NCI-H524 (cell line): ENCODE measurements at places on chromosomes 3 and 15.

DNA sequence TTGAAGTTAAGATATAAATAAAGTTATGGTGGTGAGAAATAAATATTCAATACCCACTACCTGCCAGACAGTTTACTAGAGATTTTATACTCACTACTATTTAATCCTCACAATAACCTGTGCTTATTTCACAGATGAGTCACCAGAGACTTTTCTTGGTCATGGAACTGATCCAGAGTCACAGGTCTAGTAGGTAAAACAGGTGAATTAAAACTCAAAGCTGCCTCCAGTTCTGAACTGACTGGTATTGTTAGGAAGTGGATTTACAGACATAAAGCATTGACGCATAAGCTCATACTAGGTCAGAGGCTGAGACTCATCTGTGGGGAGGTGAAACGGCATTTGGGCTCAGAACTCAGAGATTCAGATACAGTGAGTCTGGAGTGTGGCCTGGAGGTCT, 1009.9 kb downstream of the AGBL1 start:
- DNase-seq: no peak

- DNase-seq: no peak
Measured at GRCh38 chr3:4531478-4532025, 38.4 kb downstream of the ITPR1 start.

- DNase-seq: no peak
Measured at GRCh38 chr3:45775571-45776300, 20.6 kb downstream of the SLC6A20 start.

- DNase-seq: peak; percentile 74
Measured at GRCh38 chr3:152835601-152836102, 721 bp downstream of the P2RY1 start.

DNA sequence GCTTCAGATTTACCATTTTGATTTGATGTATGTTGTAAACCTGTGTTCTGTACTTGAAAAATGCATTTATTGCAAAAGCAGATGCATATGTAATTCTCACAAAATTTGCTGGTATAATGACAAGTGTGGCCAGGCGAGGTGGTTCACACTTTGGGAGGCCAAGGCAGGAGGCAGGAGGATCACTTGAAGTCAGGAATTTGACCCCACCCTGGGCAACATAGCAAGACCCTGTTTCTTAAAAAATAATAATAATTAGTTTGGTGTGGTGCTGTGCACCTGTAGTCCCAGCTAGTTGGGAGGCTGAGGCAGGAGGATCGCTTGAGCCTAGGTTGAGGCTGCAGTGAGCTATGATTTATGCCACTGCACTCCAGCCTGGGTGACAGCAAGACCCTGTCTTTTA, 4.7 kb upstream of the HYKK start:
- no peak for DNase-seq

- DNase-seq: no peak
Measured at GRCh38 chr3:149452036-149452435, 22.5 kb upstream of the TM4SF4 start.

GRCh38 chr3:58839187-58839586, 172.6 kb upstream of the FAM3D start:
- DNase-seq: no peak

- peak; percentile 20 for DNase-seq
Measured at GRCh38 chr3:52444860-52445793, at the start of gene SEMA3G. TSS of gene SEMA3G (minus strand) at chr3:52445103. CDS start at chr3:52445027, 76 bp downstream.

- no peak for DNase-seq
Measured at GRCh38 chr3:174697310-174697709, 161.8 kb upstream of the NAALADL2 start.

- DNase-seq: peak; percentile 72
Measured at GRCh38 chr3:187767266-187768012, 22.2 kb upstream of the BCL6 start.

DNA sequence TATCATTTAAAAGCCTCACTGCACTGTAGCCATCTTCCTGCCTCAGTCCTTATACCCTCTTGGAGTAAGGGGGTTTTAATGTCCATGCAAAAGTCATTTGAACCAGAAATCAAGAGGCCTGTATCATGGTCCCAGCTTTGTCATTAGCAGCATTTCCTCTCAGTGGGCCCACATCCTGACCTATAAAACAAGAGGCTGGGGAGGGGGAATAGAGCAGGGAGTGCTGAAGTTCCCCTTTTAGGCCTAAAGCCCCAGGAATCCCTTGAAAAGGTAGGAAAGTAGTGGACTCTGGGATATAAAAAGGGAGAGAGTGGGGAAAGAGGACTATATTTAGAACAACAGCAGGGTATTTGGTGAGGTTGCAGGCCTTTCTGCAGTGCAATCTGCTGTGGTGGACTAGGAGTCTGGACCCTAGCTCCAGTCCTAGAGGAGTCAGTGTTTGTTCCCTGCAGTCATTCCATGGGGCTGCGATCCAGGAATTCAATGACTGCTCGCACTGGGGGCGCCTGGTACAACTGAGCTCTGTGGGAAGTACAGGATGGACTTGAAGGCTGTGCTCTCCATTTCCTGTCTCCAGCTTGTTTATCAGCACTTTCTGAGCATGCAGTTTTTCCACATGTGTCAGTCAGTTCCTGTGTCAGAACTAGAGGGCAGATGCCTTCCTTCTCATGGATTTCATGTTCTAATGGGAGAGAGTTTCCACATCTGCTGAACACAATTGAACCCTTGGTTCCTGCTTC, 46.8 kb downstream of the PDHB start:
- no peak for DNase-seq

DNA sequence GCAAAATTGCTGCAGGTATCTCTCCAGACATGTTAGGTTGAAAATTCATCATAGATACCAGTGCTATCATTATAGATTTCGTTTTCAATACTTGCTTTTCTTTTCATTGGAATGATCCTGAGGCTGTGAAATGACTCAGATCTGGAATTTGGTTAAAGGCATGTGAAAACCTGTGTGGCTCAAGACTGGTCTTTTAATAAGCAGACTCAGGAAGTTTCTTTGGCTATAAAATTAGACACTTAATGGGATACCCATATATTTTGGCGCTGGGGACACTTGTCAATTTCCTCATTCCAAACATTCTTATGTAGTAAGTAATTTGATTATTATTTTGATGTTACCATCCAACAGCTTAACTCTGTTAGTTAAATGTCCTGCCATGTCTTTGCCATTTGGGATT, 1041.1 kb upstream of the GBE1 start:
- no peak for DNase-seq

GRCh38 chr3:24017305-24017704, 72.2 kb downstream of the NR1D2 start:
- peak; percentile 87 for DNase-seq

DNA sequence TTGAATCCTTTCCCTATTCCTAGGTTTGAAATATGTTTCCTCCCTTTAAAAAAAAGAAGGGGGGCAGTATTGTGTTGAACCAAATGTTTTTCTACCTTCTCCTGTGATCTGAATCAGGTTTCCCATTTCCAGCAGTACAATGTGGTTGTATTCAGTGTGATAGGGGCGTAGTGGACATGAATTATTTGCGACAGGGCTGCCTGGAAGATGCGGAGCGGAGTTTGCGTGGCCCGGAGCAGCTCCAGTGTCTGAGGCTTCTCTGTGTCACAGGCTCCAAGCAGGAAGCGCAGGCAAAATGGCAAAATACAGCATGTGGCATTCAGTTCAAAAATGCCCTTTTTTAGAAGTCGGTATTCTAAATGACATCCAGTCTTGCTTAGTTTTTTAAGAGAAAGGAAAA, 154.4 kb downstream of the PGPEP1L start:
- peak; percentile 91 for DNase-seq

- no peak for DNase-seq
Measured at GRCh38 chr3:183809270-183809669, 16.1 kb downstream of the MAP6D1 start.

GRCh38 chr15:39593071-39593655, 12.3 kb downstream of the THBS1 start:
- no peak for DNase-seq

DNA sequence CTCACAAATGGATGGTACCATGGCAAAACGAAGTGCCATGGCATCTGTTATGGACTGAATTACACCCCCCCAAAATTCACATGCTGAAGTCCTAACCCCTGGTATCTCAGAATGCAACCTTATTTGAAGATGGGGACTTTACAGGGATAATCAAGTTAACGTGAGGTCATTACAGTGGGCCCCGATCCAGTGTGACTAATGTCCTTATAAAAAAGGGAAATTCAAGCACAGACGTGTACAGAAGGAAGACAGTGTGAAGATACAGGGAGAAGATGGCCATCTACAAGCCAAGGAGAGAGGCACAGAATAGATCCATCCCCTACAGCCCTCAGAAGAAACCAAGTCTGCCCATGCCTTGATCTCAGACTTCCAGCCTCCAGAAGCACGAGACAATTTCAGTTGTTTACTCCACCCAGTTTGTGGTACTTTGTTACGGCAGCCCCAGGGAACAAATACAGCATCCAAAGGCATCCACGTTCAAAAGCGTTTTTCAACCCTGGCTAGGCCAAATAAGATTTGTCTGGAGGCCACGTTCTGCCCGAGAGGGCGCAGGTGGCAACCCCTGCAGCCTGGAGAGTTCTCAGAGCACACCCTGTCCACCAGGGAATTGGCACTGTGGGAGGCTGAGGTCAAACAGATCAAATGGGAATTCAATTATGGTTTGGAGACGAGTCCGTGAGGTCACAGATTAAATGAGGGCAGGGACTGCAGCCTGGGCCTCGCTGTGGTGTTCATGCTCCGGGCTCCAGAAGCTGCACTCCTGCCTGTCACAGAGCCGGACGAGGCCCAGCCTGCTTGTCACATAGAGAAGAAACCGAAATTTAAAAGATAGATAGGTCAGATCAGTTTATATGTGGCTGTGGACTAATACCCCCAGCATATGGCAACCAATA, 494.8 kb downstream of the SHQ1 start:
- no peak for DNase-seq

- no peak for DNase-seq
Measured at GRCh38 chr3:53593611-53594010, 99.2 kb downstream of the CACNA1D start.

DNA sequence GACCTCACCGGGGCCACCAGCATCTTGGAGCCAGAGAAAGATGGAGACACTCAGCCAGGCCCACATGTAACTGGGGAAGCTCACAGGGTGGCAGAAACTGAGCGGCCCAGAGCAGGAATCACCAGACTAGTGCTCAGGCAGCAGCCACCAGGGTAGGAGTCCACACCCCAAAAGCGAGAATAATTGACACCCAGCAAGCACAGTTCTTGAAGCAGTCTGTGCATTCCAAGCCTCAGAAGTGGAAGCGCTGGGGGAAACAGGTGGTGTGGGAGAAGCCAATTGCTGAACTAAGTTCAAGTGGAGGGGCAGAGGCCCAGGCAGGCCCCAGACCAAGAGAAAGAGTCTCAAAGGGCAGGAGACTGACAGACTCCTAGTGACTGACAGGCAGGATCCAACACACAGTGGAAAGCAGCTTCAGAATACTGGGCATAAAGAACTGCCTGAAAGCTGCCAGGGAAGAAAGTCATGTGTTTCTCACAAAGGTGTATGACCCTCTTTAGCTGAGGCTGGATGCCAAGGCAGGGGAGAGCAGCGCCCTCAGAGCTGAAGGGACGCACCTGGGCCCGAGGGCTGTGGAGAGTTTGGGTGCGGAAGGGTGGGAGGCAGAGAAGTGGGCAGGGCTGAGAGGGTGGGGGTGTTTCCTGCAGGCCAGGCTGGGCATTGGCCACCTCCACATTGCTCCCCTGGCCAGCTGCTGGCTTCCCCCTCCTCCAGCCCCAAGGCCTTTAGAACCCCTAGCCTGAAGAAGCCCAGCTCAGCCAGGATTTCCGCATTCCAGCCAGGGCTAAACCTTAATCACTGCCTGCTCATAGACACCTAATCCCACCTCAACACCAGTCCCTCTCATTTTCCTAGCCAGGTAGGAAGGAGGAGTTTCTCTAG, 7.7 kb downstream of the NT5DC2 start:
- DNase-seq: no peak

GRCh38 chr3:32302601-32303398, 64.3 kb downstream of the CMTM8 start:
- no peak for DNase-seq

DNA sequence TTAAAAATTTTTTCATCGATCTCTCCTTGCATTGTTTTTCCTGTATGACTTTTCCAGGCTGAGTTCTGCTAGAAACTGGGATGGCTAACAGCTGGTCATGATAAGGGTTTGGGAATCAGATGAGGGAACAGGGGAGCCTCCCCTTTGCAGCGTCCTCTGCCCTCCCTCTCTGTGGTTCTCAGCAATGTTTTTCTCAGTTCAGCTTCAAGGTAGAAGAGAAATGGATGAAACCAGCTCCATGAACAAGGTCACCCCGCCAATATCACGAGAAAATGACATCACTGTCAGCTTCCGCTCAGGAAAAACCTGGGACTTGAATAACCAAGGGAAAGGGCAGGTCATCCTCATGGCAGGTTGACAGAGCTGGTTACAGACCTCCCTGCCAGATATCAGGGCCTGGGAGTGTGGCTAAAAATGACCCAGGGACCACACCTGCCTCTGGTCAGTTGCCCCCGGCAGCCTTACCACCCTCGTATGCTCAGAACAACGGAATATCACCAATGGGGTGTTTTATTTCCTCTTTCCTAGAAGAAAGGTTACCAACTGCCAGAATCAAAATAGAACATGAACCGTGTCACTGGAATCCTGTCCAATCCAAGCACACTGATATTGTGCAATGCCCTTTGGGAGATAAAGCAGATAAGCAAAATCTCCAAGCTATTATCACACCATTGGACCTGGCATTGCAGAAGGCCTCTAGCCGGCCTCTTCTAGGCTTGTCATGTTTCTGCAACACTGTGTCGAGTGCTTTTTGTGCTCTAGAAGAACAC, 26.1 kb downstream of the LSM3 start:
- DNase-seq: no peak

DNA sequence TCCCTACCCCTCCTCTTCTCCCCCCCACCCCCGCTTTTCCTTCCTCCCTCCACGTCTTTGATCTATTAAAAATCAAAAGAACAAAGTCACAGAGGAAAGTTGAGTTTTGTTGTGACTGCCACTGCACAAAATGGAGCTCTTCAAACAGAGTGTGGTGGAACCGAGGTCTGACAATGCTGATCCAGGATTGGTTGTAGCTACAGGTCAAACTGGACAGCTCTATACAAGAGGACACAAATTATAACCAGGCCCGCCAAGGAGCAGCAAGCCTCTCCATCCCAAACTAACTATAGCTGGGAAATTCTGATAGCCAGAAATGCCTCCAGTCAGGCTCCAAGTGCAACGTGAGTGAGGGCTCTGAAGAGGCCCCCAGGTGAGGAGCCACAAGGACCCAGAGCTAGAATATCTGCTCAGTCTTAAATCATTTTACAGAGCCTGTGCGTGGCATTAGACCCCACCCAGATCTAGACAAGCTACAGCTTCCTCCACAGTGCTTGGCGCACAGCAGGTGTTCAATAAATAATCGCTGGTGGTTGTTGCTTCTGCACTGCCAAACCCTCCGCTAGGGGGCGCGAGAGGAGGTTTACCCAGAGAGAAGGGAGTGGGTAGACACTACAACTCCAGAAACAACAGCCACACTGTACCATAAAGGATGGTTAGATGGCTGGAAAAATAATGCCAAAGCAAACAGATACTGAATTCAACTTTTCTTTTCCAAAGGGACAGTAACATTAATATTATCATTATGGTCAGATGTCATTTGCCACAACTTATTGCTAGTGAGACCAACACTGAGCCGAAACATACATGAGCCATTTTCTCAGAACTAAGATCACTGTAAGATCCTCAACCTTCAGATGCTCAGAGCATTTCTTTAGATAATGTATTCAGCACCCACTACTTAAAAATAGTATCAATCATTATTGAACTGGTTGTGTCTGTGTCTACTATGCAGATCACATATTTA, 44.6 kb downstream of the ZIC4 start:
- peak; percentile 70 for DNase-seq
